ENCODE measurements at places on chromosomes 16 and 17.

DNA sequence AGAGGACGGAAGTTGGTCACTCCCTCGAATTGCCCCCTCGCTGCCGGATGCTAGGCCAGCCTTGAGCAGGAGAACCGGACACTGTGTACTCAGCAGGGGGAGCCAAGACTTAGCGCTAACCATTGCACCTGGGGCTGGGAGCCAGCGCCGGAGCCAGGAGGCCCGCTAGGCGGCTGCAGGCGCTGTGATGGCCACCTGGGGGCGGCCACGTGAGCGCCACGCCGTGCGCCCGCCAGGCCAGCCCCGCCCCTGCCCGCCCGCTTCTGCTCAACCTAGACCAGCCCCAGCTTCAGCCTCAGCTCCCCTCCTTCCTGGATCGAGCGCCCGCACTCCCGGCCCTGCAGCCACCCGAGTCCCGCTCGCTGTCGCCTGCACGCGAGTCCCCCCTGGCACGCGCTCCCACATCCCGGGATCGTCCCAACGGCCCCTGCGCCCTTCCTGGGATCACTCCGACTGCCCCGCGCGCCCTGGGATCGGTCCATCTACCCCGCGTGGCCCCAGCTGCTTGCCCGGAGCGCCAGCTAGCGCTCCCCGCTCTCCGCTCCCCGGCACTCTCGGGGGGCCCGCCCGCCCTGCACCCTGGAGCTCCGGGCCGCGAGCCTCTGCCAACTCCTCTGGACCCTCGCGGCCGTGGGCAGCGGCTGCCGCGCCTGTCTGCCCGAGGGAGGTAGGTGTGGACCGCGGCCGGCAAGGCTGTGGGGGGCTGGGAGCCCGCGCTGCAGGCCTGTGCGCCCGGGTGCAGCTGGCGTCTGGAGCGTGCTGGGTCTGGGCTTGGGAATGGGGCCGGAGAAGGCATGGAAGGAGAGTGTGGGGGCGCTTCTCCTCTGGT lies at the start of gene EEF2K:
EEF2K (plus strand) TSS at position 266 of the 829 bp plus-strand sequence. CDS start 19,452 bp downstream, outside the sequence.
- DNase-seq = peak; percentile 46

DNA sequence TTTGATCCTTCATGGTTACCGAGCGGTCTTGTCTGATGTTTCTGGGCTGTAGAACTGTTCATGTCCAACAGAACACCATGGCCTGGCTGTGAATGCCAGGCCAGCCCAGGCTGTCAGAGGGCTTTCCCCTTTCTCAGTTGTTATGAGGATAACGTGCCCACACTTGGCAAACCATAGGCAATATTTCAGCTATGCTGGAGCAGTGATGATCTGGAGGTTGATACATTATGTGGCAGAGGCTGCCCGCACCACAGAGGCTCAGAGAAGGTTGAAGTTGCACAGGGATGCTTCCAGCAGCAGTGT lies 92.9 kb downstream of the C16orf78 start:
- peak; percentile 1 for DNase-seq

GRCh38 chr17:6701719-6702118 lies 11.4 kb downstream of the SLC13A5 start:
- DNase-seq = no peak

GRCh38 chr17:46167826-46168569 lies 25.2 kb downstream of the KANSL1 start:
- DNase-seq = no peak

GRCh38 chr17:74852237-74853047 lies 7.2 kb downstream of the GRIN2C start:
- DNase-seq = no peak
